ENCODE measurements at places on chromosomes 12 and 14. TPM values are rescaled to one million over a fixed set of nuclear protein-coding genes. Genes with fewer than 3 reads are reported as not detected.

The DDN gene
- 0.81 TPM for total RNA-seq

The TMPRSS12 gene
- not detected for total RNA-seq

The IGFBP6 gene
- 2.4 TPM for total RNA-seq

DNA sequence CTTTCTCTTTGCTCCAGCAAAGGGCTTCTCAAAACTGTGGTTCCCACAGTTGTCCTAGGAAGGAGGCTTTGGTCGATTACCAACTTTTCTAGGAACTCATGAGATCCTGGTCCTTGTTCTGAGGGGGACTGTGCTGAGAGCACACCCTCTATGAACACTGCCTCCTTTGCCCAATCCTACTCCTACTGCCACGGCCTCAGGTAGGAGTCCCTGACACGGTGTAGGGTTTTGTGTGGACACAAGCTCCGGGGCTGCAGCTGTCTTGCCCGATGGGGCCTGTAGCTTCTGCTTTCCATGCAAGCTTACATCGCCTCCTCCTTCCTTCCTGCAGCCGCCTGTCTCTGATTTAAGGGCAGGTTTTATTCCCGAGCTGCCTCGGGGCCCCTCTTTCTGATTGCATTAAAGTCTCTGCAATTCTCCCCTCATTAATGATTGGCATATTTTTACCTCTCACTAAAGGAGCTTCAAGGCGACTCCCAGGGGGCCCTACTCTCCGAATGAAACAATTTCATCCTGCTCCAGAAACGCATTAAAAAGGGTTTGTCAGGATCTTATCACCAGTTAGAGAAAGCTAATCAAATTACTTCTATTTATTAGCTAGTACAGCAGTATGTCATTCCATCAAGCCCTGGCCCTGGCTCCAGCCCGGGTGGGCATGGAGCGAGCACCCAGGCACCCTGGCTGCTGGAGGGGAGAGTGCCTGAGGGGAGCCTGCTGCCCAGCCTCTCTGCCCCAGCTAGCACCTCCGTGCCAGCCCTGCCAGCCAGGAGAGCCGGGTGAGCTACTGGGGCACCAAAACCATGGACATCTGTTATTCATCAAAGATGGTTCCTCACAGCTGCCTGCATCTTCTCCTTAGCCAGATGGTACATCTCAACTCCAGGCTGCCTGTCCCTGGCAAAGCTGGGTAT is 38.0 kb upstream of the ESRRB start:
- no peak for DNase-seq

DNA sequence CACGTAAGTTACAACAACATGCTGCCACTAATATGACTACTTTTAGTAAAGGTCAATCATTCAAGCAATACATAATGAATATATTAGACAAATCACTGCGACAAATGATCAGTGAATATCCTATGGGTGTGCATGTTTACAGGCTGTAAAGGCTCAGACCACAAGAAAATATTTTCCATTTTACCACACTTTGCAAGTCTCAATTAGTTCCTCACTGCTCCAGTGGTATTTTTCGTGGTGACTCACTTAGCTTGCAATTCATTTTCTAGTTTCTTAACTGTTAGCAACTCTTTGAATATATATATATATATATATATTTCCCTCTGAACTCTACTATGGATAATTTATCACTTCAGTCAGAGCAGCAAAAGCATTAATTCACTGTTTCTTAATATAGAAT is 96.9 kb downstream of the EML5 start:
- no peak for DNase-seq

GRCh38 chr12:53493610-53494391 is 5.5 kb downstream of the MAP3K12 start:
- DNase-seq, result no peak
